ENCODE measurements at places on chromosomes 7 and 10.

GRCh38 chr7:842431-843031 is 10.3 kb downstream of the SUN1 start:
- DNase-seq = no peak

- DNase-seq = no peak
These were observed 85.5 kb upstream of the OIT3 start for GRCh38 chr10:72808001-72808400.

DNA sequence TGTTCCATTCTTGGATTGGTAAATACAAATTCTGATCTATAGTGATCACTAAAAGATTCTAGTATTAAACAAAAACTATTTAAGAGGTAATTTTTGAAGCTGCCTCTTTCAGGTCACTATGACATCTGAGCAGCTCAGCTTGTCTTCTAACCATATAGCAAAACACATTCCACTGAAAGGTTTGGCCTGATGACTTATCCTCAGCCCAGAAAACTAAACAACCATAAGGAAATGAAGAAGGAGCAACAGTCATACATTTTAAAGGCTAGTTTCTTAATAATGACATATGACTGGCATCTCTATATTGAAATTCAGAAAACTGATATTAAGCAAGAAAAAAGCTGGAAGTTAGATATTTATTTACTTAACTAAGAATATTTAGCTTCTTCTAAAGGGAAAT is 24.6 kb downstream of the NT5C2 start:
- no peak for DNase-seq

DNA sequence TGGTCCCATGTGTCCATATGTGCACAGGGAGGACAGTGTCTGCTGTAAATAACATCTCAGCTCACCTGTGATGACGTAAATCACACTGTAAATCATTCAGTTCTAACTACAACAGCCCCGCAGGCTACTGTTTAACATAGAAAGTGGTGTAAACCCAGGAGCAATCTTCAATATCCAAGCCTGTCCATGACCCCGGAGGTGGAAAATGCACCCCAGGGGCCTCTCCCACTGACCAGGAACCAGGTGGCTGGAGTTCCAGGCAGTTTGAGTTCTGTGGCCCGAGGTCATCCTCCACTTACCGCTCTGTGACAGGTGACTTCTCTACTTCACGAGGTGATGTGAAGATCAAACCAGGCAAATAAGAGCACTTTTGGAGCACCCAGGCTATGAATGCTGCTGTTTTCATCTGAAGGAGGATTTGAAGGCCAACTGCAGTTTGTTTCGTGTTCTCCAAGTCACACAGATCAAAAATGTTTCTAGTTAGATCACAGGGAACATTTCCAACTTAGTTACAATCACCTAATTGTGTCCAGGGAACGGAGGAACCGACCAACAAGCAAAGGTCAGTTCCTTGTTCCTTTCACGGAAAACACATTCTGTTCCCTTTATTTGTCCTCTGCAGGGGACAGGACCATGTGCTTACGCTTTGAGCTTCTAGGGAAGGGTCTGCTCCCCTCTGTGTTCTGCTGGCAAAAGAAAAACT is 131.8 kb downstream of the WDR37 start:
- no peak for DNase-seq

- DNase-seq = no peak
These were observed 182.0 kb downstream of the TCERG1L start for GRCh38 chr10:131129544-131129943.

DNA sequence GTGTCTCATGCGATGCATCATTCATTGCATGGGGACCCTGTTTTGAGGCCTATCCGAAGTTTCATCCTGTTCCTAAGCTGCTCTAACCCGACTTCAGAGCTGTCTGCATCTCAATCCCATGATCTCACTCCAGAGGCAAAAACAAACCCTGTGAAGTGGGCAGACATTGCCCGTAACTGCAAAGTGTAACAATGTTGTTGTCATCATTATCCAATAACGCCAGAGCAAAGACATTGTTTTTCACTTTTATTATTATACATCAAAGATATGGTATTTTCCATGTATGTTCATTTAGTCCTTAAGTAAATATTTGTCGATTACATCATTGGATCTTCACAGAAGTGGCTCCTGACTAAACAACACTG is 246.7 kb downstream of the KLF6 start:
- DNase-seq = no peak

DNA sequence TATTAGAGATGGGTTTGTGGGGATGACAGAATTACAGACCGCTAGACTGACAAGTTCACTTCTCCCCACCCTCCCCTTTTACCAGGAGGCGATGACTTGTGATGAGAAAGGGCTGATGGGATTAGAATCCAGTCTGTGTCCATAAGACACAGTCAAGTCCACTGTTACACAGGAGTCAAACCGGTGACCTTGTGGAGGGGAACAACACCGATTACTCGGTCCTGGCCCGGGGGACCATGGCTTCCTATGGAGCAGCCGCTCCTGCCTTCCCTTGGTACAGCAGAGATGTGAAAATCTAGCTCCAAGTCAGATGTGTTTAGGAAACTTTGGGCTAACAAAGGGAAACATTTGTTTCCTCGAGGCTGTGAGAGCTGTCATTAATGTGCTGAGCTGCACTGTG is 105.5 kb downstream of the ACTR3B start:
- no peak for DNase-seq

DNA sequence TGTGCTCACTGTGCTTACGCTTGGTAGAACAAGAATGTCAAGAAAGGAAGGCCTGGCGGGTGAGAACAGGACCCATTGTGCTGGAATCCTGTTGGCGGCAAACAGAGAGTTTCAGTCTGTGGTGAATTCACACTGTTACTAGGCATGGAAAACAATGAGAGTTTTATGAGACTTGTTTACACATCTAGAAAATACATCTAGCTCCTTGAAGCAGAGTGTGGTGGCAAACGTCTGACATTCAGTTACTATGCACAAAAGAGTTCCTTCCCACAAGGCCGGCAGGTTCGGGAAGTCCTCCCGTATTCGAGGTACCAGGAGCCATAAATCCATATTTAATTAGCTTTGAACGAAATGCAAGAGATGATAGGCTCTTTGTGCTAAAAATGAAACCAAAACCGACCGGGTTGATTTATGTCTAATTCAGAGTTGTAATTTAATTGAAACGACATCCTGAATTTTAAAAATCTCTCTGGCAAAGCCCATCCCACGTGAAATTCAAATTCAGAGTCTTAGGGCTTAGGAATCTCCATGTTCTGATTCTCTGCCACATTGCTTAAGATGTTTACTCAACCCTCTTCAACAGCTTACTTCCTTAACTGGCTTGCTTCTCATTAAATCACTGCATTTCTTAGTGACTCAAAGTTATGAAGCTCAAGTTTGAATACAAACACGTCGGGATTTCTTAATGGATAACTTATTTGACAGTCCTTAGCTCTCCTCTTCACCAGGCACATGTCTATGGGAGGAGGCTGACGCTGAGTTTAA is 299.9 kb upstream of the PITRM1 start:
- no peak for DNase-seq
